Astrocyte (in vitro differentiated cells and primary cell): ENCODE measurements at places on chromosomes 16 and 17.

DNA sequence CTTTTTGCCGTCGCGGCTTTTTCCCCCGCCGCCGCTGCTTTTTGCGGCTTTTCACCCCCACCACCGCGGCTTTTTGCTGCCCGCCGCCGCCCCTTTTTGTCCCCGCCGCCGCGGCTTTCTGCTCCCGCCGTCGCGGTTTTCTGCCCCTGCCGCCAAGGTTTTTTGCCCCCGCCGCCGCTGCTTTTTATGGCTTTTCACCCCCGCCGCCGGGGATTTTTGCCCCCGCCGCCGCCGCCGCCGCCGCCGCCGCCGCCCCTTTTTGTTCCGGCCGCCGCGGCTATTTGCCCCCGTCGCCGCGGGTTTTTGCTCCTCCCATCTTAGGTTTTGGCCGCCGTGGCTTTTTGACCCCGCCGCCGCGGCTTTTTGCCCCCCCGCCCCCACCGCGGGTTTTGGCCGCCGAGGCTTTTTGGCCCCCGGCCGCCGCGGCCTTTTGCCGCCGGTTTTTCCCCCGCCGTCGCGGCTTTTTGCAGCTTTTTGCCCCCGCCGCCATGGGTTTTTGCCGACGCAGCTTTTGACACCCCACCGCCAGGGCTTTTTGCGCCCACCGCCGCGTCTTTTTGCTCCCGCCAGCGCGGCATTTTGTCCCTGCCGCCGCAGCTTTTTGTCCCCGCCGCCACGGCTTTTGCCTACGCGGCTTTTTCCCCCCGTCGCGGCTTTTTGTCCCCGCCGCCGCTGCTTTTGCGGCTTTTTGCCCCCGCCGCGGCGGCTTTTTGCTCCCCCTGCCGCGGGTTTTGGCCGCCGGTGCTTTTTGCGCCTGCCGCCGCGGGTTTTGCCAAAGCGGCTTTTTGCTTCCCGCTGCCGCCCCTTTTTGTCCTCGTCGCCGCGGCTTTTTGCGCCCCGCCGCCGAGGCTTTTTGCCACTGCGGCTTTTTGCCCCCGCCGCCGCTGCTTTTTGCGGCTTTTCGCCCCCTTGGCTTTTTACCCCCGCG, 519.4 kb upstream of the WSB1 start:
- DNase-seq: no peak

DNA sequence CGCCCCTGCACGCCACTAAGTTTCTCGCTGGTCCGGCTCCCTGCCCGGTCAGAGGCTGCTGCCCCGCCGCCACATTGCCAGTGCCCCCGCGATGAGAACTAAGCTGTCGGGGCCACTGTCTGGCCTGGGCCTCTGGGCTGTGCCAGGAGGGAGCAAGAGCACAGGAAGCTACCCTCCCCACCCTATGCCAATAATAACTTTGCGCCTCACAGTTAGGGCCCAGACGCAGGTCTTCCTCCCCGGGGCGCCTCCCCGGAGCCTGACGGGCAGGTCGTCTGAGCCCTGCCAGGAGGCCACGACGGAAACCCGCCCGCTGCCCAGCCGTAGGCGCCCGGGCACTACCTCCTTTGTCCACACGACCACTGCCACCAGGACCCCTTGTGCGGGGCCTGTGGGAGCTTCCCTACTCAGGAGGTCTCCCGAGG, 1.5 kb downstream of the ZFPM1 start:
- no peak for DNase-seq

- peak; percentile 45 for DNase-seq
These were observed 17.8 kb upstream of the ITGAE start for GRCh38 chr17:3818786-3819185.

DNA sequence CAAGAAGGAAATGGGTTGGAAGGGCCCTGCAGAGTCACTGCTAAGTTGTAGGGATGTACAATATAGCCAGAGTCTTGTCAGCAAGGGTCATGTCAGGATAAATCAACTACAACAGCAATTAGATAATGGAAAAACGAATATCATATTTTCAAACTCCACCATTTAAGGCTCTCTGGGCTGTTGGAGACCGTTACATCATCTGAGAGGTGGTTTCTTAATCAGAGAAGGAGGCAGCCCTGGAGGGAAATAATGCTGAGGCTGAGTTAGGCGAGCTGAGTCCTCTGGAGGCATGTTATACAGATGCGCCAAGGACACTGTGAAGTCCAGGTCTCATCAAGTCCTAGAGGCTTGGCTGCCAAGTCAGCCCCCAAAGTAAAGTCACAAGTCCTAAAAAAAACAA, 30.3 kb downstream of the LYRM9 start:
- no peak for DNase-seq

DNA sequence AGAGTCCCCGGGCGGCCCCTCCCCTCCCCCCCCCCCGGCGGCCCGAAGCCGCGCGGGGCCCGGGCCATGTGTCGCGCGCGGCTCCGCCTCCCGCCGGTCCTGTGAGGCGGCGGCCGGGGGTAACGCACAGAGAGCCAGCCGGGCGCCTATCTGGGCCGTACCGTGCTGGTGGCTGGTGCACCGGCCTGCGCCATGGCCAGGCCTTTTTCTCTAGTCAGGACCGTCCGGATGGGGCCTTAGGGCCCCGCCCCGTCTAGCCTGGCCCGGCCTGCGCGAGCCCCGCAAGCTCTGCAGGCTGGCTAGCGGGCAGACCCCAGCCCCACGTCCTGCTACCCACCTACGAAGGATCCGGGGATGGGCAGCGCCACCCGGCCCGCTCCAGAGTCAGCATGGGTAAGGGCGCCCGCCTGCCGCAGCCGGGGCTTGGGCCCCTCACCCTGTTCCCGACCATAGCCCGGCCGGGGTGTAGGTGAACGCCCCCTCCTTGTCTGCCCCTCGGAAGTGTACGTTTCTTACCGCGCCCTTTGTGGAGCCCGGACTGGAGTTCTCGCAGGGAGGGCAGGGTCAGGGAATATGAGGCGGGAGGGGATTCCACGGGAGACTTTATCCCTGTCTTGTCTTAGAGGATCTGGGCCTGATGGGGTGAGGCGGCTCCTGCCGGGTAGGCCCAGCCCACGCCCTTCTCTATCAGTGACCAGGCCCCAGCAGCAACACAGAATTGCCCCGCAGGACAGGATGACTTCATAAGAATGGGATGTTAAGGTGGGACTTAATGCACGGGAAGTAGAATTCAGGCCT, at the start of gene CENPT:
CENPT (minus strand) TSS at position 630 of the 798 bp plus-strand sequence. CDS start 13,834 bp downstream, outside the sequence.
- DNase-seq: peak; percentile 81

GRCh38 chr17:78269955-78270381, 38.5 kb downstream of the TMEM235 start:
- DNase-seq: no peak

DNA sequence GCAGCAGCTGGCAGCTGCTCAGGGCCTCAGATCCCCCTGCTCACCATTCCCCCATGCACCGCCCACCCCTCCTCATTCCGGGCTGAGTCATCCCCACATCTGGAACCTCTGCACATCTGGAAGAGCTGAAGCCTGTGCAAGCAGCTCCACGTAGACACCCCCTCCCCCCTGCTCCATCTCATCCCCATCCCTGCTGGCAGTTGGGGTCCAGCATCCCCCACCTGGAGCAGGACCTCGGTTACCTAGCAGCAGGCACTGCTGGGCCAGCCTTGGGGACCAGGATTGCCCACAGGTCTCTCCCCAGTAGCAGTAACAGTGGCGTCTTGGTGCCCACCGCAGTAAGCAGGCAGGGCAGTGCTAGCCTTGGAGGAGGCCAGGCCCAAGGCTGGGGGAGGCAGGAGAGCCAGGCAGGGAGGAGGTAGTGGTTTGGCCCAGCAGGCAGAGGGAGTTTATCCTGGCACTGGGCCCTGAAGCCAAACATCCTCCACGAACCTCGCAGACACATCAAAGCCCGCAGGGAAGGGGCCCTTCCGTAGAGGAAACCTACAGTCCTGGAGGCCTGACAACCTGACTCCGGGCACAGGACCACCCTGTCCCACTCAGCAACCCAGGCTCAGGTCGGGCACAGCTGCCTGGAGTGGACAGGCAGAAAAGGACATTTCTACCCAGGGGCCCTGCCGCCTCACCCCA, 7.7 kb upstream of the TMEM92 start:
- peak; percentile 86 for DNase-seq

- no peak for DNase-seq
These were observed 1.3 kb upstream of the TMEM92 start for GRCh38 chr17:50272711-50273653.

DNA sequence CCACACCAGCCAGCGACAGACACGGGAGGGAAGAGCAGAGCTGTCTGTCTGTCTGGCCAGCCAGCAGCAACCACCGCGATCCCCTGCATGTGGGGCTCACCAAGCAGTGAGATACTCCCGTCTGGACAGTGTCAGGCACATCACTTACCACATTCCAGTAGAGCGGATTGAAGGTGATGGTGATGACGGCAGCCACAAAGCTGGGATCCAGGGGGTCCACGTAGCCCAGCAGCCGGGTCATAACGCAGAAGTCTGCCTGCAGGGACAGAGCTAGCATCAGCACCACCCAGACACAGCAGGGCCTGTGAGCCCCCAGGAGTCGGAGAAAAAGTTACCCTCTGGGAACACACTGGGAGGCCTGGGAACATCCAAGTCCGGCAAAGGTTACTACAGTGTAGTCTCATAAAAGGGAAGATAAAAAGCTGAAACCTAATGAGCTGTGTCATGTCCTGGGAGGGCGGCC, 14.7 kb downstream of the PEMT start:
- DNase-seq: no peak

- DNase-seq: no peak
These were observed 133.6 kb downstream of the AATF start for GRCh38 chr17:37082311-37082860.

DNA sequence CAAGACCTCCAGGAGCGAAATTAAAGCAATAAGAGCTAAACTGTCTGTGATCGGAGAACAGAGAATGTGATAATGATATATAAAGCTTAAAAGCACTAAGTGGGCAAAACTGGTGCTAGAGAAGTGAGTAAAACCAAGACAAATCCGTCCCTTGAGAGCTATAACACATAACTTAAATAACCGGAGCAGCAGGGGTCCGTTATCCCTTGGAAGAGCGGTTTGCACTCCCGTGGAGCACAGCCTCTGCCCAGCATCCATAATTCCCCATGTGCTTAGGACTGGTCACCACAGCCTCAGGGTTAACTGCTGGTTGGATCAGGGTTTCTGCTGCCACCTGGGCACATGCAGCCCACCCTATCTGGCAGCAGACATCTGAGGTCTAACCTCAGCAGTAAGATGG, 489.0 kb downstream of the NPIPA7 start:
- no peak for DNase-seq

- no peak for DNase-seq
These were observed 44.2 kb upstream of the ZNF423 start for GRCh38 chr16:49899991-49900695.

- DNase-seq: no peak
These were observed 364.0 kb upstream of the EEF2KMT start for GRCh38 chr16:5461574-5461973.

- no peak for DNase-seq
These were observed 18.0 kb downstream of the CD7 start for GRCh38 chr17:82299452-82299851.

DNA sequence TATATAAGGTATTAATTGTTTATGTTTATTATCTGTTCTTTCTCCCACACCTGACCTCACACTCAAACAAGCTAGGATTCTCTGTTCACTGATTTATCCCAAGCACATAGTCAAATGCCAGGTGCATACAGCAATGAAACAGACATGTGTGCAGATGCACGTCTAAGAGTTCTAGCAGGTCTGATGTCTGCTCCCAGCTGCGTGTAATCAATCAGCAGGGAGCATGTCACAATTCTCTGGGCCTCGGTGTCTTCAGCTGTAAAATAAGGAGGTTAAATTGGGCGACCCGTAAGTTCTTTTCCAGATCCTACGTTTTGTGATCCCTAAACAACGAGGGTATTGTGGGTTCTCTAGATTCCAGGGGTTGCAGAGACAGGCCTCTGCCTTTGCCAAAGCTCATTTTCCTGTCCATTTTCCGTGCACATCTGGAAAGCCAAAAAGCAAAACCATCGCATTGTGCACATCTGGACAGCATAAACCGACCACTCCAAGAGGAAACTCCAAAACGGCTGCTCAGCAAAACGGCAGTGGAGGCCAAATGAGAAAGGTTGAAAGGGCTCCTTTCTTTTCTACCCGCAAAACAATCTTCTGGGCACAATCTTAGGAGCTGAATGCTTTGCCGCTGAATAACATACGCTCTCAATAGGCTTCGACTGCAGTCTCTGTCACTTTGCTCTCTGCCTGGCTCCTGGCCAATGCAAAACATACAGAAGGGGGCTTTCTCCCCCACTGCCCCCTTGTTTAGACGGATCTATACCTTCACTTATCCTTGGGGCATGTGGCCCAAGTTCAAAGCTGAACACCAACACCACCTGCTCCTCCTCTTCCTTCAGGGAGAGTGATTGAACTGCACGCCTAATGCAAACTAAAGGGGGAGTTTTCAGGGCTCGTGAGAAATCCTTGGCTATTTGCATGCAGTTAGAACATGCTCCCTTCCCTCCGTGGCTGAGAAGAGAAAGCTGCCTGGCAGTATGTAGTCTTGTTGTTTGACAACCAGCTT, 426.3 kb downstream of the SLC39A11 start:
- DNase-seq: peak; percentile 52

DNA sequence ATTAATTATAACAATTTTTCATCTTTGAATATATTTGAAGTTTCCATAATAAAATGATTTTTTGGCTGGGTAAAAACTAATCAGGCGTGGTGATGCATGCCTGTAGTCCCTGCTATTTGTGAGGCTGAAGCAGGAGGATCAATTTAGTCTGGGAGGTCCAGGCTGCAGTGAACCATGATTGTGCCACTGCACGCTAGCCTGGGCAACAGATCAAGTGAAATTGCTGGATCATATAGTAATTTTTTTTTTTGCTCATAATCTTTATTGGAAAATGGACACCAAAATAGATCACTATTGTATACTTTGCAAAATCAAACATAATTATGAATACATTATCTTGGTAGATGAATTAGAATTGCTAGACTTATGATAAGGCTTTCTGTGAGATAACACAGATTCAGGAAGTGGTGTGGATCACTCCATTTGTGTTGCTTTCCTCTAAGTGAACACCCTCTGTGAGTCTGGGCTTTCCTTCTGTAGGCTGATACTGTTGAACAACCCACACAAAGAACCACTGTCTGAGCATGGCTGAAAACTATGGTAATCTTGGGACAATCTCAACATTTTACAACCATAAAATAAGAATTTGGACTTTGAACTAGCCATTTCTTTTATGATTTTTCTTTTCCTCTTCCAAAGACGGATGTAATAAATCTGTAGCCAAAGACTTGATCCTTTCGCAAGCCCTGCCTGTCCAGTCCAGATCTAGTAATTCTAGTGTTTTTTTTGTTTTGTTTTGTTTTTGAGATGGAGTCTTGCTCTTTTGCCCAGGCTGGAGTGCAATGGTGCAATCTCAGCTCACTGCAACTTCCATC, 5.6 kb upstream of the ST3GAL2 start:
- no peak for DNase-seq

- DNase-seq: peak; percentile 54
These were observed 2.2 kb upstream of the PDP2 start for GRCh38 chr16:66878067-66878466.

DNA sequence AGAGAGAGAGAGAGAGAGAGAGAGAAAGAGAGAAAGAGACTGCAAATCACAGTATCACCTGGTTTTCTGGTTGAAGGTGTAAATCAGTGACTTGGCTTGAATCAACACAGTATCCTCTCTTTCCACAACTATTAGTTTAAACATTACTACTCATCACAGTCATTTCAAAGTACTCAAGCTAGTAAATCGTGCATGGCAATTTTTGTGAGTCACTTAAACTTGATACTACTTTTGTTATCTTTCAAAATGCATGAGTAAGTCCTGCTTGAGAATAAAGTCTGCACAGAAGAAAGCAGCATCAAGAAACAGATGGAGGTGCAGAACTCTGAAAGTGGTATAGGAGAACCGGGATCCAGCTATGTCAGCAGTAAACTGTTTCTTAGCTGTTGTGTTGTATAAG, 535.4 kb downstream of the CDH8 start:
- DNase-seq: no peak
